Vagina (tissue), 2 donors: ENCODE measurements at places on chromosomes 12 and 14. TPM values are rescaled to one million over a fixed set of nuclear protein-coding genes. Genes with fewer than 3 reads are reported as not detected.

Gene PSEN1
- 47.1 TPM for total RNA-seq

DNA sequence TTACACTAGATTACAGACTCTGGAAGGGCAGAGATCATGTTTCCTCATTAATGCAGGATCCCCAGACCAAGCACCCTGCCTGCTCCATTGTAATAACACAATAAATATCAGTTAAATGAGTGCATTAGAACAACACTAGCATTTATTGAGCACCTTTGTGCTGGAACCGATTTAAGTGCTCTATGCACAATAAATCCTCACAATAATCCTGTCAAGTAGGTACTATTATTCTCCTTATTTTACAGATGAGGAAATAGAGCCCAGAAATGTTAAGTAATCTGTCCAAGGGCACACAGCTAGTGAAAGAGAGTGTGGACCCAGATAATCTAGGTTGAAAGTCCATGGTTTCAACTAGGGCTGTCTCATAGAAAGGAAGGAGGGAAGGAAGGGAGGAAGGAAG is 69.8 kb downstream of the MAP1LC3B2 start:
- no peak for DNase-seq

DNA sequence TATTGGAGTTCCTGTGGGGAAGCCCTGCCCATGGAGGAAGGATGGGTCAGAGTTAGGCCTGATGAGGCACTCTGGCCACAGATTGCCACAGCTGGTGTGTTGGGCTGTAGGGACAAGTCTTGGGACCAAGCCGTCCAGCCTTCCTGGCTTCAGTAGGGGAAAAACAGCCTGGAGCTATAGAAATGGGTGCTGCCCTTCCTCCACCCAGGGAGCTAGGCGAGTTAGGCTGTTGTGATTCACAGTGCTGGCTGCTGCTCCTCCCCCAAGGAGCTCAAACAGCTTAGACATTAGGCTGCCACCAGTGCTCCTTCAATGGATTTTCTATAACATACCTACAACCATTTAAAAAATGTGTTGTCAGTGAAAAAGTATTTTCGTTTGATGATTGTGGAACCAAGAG is 274.3 kb downstream of the RPL10L start:
- no peak for DNase-seq

GRCh38 chr12:112325157-112325556 is 57.1 kb downstream of the HECTD4 start:
- no peak for DNase-seq

Gene AHNAK2
- total RNA-seq = 180 TPM

Gene SLC17A8
- total RNA-seq = not detected

- DNase-seq = no peak
These were observed 738.1 kb upstream of the TBX3 start for GRCh38 chr12:115421796-115422709.

- DNase-seq = no peak
These were observed 264.6 kb downstream of the NELL2 start for GRCh38 chr12:44611538-44611937.

DNA sequence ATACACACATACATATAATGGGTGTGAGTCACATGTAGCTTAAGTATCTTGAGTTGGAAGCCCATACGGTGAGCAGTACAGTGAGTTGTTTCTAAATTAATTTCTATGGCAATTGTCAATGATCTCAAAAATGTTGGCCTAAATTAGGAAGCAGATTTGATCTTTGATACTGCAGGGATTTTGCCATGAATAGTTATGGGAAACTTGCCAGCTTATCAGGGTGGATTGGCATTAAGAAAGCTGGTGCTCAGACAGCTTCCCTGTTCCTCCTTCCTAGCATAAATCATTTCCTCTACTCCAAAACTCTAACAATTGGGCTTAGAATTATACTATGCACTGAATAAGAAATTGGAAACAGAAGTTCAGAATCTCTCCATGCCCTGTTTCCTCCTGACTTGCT is 150.9 kb upstream of the FRMD6 start:
- DNase-seq = no peak

DNA sequence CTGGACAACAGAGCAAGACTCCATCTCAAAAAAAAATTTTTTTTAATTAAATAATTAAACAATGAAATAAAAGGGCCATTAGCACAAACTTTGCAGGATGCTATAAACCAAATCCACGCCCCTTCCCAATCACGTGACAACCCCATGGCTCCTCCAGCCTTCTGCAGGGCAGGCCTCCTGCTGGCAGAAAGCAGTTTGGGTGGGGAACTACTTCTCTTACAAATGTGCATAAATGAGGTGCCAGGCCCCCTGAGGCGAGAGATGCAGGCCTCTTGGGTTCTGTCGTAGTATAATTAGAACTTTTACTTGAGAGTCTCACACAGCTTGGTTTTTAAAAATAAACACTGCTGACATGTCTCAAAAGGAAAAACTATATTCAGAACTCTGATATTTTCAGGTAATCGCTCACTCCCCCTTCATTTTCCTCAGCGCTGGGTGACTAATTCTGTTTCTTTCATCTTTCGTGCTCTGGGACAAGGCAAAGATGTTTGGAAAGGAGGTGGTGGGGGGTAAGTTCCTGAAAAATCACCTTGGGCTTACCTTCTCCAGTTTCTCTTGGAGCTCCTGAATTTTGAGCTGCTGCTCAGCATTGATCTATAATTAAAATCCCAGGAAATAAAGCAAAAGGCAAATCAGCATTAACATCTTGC is 101.7 kb downstream of the CIT start:
- no peak for DNase-seq
